SHP77 treated with DMSO at 0.1 percent for 48 hours (cell line): ENCODE measurements at places on chromosomes 7 and 10.

DNA sequence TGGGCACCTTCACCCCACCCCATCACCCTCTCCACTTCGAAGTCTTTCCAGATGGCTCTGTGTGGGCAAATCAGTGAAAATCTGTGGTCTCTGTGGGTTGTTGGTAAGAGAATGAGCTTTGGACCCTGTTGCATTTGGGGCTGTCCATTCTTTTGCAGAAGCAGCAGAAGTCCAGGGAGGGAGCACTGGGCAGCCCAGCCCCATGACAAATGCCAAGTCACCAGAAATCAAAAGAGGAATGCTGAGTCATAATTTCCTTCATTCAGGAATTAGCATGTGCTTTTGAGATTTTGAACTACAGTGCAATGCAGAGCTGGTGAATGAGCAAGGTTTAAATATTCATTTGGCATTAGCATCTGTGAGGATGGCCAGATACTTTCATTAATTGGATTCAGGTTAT lies 556.2 kb downstream of the LRMDA start:
- no peak for DNase-seq

DNA sequence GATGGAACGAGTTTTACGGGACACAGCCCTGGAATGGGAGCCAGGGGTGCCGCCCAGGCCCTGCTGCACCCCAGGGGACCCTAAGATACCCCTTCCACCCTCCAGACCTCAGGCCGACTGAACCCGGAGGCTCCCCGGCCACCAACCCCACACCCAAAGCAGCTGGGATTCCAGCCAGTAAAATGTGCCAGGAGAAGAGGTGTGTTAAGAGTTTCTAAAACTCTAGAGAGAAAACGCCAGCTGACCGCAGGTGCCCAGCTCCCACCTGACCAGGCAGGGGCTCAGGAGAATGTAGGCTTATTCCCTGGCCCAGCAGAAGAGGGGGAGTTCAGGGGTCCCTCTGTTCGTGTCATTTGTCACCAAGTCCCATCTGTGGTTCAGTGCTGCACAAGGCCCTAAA lies 17.5 kb downstream of the NUDT1 start:
- DNase-seq = no peak

DNA sequence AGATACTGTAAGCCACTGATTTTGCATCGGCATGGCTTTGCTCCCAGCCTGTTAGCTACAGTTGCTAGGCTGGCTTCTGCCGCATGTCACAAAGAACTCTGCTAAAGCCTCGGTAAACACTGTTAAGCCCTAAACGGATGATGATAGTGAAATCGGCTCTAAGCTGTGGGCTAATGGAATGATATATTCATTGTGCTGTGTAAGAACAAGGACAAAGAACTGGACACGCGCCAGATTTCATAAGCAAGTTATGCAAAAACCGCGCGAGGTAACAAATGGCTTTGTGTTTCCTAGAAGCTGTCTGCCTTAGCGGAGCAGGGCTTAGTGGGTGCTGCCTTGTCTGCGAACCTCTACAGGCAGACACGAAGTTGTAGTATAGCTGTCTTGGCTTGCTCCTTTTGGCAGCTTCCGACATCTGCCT lies 331.3 kb upstream of the COBL start:
- DNase-seq = no peak

- peak; percentile 66 for DNase-seq
These were observed 7.0 kb downstream of the NAT16 start for GRCh38 chr7:101172854-101173751.

GRCh38 chr7:79142706-79143105 lies 310.8 kb downstream of the MAGI2 start:
- no peak for DNase-seq
